ENCODE measurements at places on chromosomes 2 and 18.

GRCh38 chr2:8380026-8380425 lies 301.8 kb upstream of the ID2 start:
- DNase-seq, result no peak

GRCh38 chr2:70094978-70095719 lies 7.9 kb downstream of the PCBP1 start:
- DNase-seq, result no peak

GRCh38 chr2:240582781-240583180 lies 3.8 kb upstream of the CAPN10 start:
- no peak for DNase-seq

- DNase-seq, result no peak
Measured at GRCh38 chr2:196182439-196183171, 11.2 kb upstream of the STK17B start.

GRCh38 chr2:241936457-241937133 lies 67.1 kb downstream of the RTP5 start:
- no peak for DNase-seq

Data from stimulated activated CD8-positive, alpha-beta memory T cell treated with anti-CD3 and anti-CD28 coated beads, Interleukin-2, amount 100 ng/mL, for 48 hours (primary cell).